ENCODE measurements at places on chromosomes 1 and 21. TPM values are rescaled to one million over a fixed set of nuclear protein-coding genes. Genes with fewer than 3 reads are reported as not detected.

The CD48 gene
- total RNA-seq: 0.62 TPM

The MATN1 gene
- total RNA-seq: not detected

The PIK3C2B gene
- 4.6 TPM for total RNA-seq

The CELSR2 gene
- total RNA-seq: 6.2 TPM

The TRIM46 gene
- not detected for total RNA-seq

The S100A8 gene
- total RNA-seq: 41.6 TPM

The RUNX1 gene
- total RNA-seq: 8.6 TPM

The MMEL1 gene
- not detected for total RNA-seq

The FALEC gene
- not detected for total RNA-seq

The KRTAP13-2 gene
- total RNA-seq: not detected

The TENT5C gene
- 2.3 TPM for total RNA-seq

The FAM151A gene
- total RNA-seq: not detected

The RNF187 gene
- 33.5 TPM for total RNA-seq

The SGIP1 gene
- total RNA-seq: 7.1 TPM

The PBX1 gene
- 21.7 TPM for total RNA-seq

The FCRL2 gene
- 0.19 TPM for total RNA-seq

The PLA2G4A gene
- total RNA-seq: 0.66 TPM

The TAS1R3 gene
- not detected for total RNA-seq

The CELA2A gene
- not detected for total RNA-seq

The RGSL1 gene
- not detected for total RNA-seq

The FAM72A gene
- total RNA-seq: not detected

The VCAM1 gene
- total RNA-seq: 1.2 TPM

The CDC42 gene
- total RNA-seq: 77.0 TPM

The PIGR gene
- 0.10 TPM for total RNA-seq

The TCP10L gene
- total RNA-seq: 0.31 TPM

The KRTAP11-1 gene
- total RNA-seq: not detected

The S100A3 gene
- 1.6 TPM for total RNA-seq

The BSND gene
- total RNA-seq: not detected

The HSD3B1 gene
- total RNA-seq: not detected

The CYP4X1 gene
- total RNA-seq: 2.0 TPM

The ARHGEF19 gene
- 0.68 TPM for total RNA-seq

The AKR7A2 gene
- total RNA-seq: 52.7 TPM

The PFKL gene
- 18.3 TPM for total RNA-seq

The C1orf87 gene
- not detected for total RNA-seq

The AMPD1 gene
- 65.4 TPM for total RNA-seq

The NRAS gene
- 10.8 TPM for total RNA-seq

The FMOD gene
- total RNA-seq: 6.5 TPM

The TMIGD3 gene
- 0.67 TPM for total RNA-seq

The TSPAN2 gene
- total RNA-seq: not detected

The OLIG1 gene
- total RNA-seq: 1.4 TPM

The KRTAP7-1 gene
- not detected for total RNA-seq

The NUAK2 gene
- 0.61 TPM for total RNA-seq

The SLC30A1 gene
- total RNA-seq: 1.3 TPM

The CCDC27 gene
- total RNA-seq: 0.09 TPM
